T-helper 9 cell (primary cell): ENCODE measurements at places on chromosomes 11 and 22.
A peak's percentile ranks its signal among the peaks of the same experiment; 100 is the strongest.

GRCh38 chr11:61707574-61707973 is 27.4 kb downstream of the DAGLA start:
- no peak for DNase-seq

GRCh38 chr11:92738276-92738675 is 231.2 kb upstream of the MTNR1B start:
- DNase-seq = no peak

DNA sequence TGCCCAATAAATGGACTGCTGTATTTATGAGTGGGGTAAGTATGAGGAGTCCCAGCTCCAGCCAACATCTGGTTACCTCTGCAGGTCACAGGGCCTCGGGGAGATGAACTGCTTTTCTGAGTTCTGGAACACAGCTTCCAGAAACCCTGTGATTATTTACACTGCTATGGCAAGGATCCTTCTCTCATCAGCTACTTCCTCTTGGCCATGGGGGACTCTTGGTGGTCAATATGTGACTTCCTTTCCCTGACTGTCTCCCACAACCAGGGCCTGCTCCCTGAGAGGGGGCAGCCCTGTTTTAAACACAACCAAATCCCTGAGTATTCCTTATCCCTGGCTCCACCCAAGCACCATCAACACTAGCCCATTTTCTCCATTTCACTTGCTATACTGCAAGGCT is 10.0 kb downstream of the RHOG start:
- no peak for DNase-seq

- no peak for DNase-seq
Observed at GRCh38 chr11:27514558-27514957, 8.0 kb upstream of the LIN7C start.

DNA sequence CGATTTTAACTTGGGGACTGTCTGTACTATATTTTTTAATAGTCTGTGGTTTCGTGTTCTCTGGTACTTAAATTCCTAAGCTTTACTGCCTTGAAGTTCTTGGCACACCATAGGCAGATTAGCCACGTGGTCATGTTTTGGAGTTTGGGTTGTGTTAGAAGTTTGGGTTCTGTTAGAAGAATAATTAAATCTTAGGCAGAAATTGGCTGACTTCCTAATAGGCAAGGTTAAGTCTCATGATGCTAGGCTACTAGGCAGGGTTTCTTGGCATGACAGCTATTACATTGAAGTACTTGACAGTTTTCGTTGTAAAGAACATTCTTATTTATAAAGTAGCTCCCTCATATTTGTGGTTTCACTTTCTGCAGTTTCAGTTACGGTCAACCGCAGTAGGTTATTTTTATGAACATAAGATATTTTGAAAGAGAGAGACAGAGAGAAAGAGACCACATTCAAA is 30.0 kb upstream of the MMP7 start:
- DNase-seq = no peak

- DNase-seq = peak; percentile 89
Observed at GRCh38 chr11:74592441-74593362, at the start of gene POLD3. POLD3 (plus strand) TSS chr11:74592582; CDS start chr11:74592659, 77 bp downstream.

DNA sequence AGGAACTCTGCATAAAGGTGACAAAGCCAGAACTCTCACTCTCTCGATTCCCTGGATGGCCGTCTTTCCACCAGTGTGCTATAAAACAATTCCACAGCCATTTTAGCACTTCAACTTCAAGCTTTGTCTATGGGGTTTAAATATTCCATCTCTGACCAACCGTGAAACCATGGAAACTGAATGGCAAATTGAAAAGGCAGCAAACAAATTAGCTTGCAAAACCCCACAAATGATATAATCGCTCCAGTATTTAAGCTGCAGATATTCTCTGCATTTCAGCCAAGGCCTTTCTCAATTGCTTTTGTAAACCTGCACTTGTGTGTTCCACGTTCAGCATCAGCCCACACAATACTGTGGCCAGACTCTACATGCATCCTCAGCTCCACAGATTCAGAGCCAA is 131.7 kb upstream of the ISX start:
- no peak for DNase-seq

- no peak for DNase-seq
Observed at GRCh38 chr11:48154151-48154550, 62.5 kb upstream of the OR4B1 start.

- no peak for DNase-seq
Observed at GRCh38 chr22:36367479-36367878, 20.3 kb downstream of the MYH9 start.

GRCh38 chr11:75472081-75472732 is 39.2 kb upstream of the KLHL35 start:
- DNase-seq = no peak

DNA sequence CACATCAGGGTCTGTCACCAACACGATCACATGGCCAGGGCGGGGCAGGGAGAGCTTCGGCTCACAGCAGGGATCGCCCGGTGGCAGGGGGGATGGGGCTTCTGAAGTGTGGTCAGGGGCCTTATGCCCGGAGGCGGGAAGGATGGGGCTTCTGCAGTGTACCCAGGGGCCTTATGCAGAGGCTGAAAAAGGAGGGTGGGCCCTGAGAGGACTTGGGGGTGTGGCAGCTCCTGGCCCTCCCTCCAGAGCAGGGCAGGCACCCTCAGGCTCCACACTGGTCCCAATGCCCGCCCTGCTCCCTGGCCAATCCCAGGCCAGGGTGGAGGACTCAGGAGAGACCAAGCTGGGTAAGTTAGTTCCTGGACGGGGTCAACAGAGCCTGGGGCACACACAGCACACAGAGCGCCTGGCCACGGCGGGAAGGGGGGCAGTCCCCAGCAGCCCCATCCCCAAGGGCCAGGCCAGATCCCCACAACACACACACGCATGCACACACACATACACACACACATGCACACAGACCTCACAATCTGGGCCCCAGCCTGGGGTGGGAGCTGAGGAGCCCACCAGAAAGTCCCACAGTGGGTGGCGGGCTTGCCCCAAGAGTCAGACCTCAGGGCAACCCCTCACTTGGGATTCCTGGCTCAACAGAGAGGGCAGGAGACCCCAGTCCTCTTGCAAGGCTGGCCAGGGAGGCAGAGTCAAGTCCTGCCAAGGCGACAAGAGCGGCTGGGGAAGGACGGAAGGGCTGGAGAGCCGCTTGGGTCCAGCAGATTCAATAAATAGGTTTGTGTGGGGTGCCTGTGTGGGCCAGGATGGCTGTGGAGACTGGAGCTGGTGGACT is 1.1 kb upstream of the CEND1 start:
- no peak for DNase-seq

GRCh38 chr11:69122630-69123431 is 32.9 kb upstream of the SMIM38 start:
- DNase-seq = peak; percentile 10
